Nephron progenitor cell (in vitro differentiated cells): ENCODE measurements at places on chromosomes 7 and 10.

GRCh38 chr10:117615649-117616048, 73.1 kb downstream of the EMX2 start:
- DNase-seq, result no peak

DNA sequence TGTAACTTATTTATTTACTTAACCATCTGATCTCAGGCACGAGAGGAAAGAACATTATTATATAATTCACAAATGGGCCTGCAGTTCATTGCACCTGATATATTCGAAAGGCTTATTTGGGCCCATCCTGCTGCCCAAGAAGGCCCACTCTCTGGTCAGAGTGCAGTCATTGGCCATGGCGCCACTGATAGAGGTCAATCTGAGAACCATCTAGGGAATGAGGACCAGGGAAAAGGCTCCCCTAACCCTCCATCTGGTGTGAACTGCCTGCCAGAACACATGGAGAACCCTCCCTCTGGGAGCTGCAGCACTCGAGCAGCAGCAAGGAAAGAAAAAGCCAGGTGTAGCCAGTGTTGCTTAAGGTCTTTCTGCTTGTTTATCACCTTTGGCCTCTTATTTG, 136.6 kb downstream of the REEP3 start:
- DNase-seq, result no peak

GRCh38 chr7:139264220-139264619, 33.2 kb downstream of the UBN2 start:
- DNase-seq, result no peak

GRCh38 chr7:1054861-1055450, 10.6 kb downstream of the GPR146 start:
- DNase-seq, result peak; percentile 28

DNA sequence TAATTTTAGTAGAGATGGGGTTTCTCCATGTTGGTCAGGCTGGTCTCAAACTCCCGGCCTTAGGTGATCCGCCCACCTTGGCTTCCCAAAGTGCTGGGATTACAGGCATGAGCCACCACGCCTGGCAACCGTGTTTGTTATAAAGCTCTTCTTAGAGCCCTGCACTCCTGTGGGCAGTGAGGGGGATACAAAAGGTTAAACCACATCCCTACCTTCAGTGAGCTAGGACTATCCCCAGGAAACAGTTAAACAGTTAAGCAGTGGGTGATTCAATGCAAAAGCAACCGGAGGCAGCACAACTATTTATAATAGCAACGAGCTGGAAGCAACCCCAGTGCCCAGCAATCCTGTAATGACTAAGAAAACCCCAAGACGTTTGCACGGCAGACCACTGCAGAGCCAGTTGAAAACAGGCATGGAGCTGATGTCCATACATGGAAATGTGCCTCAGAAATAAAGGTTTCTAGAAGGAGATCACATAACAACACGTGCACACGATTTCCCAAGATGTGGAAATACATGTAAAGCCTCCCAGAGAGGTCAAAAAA, 107.2 kb upstream of the LYZL2 start:
- DNase-seq, result no peak
